G401 (cell line): ENCODE measurements at places on chromosomes 7 and 10. TPM values are rescaled to one million over a fixed set of nuclear protein-coding genes. Genes with fewer than 3 reads are reported as not detected.
A peak's percentile ranks its signal among the peaks of the same experiment; 100 is the strongest.

DNA sequence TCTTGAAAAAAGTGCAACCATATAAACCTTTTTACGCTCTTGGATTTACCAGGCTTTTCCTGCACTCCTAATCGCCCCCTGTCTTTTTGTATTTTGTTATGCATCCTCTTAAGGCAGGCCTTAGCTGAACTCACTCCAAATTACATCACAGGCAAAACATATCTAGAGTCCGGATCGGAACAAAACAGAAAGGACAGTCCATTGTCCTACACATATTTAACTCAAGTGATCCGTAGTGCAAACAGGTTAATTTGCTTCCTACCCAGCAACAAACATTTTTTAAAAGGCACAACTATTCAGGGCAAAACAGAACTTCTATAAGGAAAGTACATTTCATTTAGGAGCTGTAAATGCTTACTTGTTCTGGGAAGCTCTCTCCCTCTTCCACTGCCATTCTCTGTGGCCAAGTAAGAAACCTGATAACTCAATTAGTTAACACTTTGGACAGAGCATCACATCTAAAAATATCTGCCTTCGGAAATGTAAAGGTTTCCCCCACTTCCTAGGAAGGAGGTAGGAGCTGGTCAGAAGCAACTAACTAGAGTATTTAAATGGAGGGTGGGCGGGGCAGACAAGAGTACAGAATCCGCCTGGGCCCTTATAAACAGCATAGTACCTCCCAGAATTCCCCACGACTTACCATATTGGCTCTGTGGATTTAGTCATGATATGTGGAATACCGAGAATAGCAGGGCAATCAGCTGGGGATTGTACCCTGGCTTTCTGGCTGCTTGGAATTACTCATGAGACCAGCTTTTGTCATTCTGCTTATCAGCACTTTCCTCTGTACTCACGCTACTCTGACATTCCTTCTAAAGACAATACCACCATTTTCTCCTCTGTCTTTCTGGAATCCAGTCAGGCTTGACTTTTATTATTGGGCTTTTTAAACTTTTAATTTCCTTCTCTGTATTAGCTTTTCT lies 89.5 kb downstream of the ANK3 start:
- peak; percentile 72 for DNase-seq

- DNase-seq, result no peak
Observed at GRCh38 chr7:125930848-125931247, 1001.2 kb upstream of the POT1 start.

DNA sequence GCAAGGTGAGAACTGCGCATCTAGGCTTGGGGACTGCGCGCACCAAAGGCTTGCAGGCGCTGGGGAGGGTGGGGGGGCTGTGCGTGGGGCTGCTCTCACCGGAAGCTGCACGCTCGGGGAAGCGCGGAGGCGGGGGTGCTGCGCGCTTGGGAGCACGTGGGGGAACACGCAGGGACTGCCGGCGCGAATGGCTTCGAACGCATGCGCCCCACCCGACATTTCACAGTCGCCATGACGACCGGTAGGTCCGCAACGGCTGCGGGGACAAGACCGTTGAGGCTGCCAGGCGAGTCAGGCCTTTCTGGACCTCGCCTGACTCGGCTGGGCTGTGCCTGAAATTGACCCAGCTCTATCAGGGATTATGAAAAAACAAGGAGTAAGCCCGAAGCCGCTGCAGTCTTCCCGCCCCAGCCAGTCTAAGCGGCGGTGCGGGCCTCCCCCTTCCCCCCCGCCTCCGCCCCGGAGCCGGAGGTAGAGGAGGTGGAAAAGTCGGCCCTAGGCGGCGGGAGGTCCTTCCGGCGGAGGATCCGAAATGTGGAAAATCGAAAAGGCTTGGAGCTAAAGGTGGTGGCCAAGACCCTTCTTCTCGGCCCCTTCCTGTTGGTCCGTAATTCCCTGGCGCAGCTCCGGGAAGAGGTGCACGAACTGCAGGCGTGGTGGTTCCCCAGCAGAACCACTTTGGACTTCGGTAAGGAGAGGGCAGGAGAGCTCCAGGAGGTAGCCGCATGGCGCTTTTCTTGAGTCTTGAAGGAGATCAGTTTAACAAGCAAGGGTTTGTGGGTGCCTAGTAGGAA lies 34.9 kb upstream of the STEAP1 start:
- peak; percentile 88 for DNase-seq

DNA sequence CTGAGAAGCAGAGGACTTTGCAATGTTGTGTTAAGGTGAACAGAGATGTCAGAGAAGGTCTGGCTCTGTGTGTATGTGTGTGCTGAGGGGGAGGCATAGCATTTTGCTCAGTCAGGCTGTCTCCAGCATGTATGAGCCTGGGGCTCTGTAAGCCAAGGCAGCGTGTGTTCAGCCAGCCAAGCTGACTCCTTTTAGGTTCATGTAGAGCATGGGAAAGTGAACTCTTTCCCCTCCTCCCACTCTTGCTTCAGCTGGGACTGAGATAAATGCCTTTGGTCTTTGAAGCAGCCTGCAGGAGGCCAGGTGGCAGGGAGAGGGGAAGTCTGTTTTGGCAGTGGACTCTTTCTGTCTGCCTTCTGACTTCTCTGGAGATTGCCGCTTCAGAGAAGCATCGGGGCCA lies 3.8 kb downstream of the SFXN2 start:
- DNase-seq, result peak; percentile 71

DNA sequence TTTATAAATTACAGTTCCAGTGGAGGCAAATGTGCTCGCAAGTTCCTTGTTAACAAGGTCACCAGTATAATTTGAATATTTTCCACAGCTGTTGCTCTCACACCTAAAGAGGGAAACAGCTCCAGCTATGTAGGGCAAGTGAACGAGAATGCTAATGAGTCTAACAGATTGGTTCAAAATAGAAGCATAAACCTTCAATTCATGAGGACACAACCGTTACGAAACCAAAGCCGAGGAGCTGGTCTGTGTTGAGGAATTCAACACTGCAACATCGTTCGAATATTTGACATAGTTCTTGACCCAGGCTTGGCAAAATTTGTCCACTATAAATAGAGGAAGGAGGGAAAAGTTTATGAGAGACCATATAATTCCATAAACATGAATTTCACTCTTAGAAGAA lies 161.3 kb downstream of the KLF6 start:
- DNase-seq, result no peak

- DNase-seq, result no peak
Observed at GRCh38 chr7:92722541-92722940, 113.8 kb downstream of the CDK6 start.

GRCh38 chr10:129331207-129331838 lies 135.7 kb upstream of the MGMT start:
- no peak for DNase-seq

GRCh38 chr7:107971613-107972012 lies 31.3 kb downstream of the LAMB1 start:
- DNase-seq, result no peak

DNA sequence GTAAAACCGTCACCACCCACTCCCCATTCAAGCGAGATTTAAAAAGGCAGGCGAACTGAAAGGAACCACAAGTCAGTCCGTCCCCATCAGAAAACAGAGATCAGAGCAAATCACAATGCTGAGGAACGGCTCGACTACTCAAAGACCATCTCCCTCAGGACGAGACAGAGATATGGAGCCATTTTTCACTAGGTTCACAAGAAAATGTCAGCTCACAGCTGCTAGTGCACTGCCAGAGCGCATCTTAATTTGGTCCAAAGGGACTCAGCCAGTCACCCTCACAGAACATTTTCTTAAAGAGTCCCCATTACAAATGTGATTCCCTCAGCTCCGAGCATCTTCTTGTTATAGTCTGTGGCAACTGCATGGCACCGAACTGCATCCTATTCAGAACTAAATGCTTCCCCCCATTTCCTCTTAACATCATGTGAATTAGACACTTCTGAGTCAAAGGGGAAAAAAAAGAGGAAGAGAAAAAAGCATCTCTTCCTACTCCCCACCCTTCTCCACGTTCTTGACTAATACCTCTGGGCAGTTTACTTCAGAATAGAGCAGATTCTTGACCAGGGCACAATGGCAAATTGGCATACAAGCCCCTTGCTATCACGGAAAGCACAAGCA lies 683.9 kb downstream of the MAGI2 start:
- DNase-seq, result peak; percentile 70

GRCh38 chr7:28579571-28579970 lies 167.3 kb downstream of the CREB5 start:
- DNase-seq, result no peak

- no peak for DNase-seq
Observed at GRCh38 chr7:20595971-20596370, 19.5 kb upstream of the ABCB5 start.

DNA sequence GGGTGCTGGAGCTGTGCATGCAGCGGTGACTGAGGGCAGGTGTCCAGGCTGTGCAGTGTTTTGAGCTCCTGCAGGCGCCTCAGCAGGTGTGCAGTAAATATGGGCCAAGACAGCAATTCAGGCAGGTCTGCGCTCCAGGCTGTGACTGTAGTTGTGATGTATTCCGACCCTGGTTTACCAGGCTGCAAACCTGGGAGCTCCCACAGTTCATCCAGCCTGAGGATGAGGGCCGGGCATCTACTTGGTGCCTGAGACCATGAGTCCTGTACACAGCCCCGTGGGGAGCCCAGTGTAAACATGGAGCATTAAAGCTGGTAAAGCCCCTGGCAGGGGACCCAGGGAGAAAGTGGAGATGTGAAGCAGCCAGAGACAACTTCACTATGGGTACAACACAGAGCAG lies 82.8 kb downstream of the VOPP1 start:
- no peak for DNase-seq

GRCh38 chr7:145624618-145625017 lies 492.0 kb upstream of the CNTNAP2 start:
- no peak for DNase-seq

DNA sequence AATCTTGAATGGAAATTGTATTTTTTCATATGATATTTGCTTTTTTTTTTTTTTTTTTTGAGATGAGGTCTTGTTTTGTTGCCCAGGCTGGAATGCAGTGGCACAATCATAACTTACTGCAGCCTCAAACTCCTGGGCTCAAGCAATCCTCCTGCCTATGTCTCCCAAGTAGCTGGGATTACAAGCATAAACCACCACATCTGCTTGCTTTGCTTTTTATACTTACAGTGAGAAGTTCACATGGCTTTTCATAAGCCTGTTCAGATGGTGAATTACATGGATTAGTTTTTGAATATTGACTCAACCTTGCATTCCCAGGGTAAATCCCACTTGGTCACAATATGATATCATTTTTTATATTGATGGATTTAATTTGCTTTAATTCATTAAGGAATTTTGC lies 22.0 kb downstream of the LRRD1 start:
- DNase-seq, result no peak

- no peak for DNase-seq
Observed at GRCh38 chr10:14507176-14507575, 176.5 kb upstream of the FRMD4A start.

DNA sequence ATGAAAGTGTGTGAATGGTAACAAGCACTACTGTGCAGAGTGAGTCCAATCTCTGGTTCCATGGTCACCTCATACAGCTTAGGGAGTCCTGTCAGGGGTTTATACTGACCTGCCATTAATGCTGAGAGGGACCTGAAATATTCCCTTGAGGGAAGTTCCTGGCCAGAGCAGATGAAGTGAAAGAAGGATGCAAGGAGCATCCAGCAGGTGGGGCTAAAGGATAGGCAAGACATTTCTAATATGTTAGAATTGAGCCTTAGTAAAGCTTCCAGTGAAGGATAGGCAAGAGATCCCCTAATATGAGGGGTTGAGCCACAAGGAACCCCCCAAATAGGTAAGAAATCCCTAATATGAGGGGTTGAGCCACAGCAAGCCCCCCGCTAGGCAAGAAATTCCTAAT lies 25.5 kb upstream of the FAM221A start:
- DNase-seq, result peak; percentile 17

- DNase-seq, result no peak
Observed at GRCh38 chr7:29308424-29308823, 113.8 kb downstream of the CHN2 start.

DNA sequence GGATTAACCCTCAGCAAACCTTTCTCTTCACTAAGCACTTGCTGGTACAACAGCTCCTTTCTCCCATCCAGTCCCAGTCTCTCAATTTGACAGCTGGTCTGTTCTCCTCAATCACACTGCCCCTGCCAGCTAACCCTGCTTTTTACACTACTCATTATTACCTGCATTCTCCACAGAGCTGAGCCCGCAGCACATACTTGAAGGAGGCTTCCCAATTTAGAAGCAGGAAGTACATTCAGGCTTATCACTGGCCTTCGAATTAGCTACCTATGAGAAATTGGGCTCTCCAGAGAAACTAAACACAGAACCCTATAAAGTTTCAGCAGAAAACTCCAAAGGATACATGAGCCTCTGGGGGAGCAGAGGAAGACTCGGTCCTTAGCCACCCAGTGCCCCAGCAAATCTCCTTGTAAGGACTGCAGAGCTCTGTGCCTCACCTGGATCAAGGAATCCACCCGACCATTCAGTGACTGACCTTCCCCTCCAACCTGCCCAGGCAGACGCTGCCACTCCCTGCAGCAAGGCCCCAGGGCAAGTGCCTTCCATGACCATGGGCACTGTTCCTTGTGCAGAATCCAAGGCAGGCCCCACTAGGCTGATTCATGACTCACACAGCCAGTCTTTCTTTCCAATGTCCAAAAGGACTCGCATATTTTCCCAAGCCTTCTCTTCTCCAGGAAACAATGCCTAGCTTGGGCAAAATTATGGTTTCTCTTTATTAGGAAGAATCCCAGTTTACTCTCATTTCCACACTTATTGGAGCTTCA lies 68.0 kb downstream of the VOPP1 start:
- DNase-seq, result no peak

- DNase-seq, result no peak
Observed at GRCh38 chr10:103839872-103840739, 15.3 kb downstream of the SH3PXD2A start.

- no peak for DNase-seq
Observed at GRCh38 chr7:83517035-83517700, 131.8 kb downstream of the SEMA3E start.

DNA sequence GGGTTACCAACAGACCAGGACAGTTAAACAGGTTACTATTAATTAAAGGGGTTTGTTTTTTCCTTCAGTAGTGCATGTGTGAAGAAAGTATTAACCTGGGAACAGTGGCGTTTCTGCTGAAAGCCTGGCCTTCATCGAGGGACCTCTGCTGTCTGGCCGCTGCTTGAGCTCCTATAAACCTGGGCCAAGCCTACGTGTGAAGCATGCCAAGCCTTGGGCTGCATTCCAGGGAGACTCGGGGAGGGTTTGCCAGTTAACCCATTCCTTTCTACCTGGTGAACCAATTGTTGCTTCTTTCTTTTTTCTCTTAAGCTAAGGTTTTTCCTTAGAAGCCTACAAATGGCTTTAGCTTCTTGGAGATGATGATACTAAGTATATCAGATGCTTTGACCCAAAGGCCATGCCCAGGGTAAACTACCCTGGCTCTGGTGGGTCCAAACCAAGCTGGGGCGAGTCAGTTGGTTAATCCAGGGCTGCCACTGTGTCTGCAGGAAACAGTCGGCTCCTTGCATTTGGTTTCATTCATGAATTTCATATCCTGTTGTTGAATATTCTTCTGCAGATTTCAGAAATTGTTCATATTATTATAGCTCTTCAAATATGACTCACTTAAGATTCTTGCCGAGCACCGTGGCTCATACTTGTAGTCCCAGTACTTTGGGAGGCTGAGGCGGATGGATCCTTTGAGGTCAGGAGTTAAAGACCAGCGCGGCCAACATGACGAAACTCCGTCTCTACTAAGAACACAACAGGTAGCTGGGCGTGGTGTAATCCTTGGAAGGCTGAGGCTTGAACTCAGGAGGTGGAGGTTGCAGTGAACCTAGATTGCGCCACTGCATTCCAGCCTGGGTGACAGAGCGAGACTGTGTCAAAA lies 23.8 kb downstream of the PFKP start:
- DNase-seq, result peak; percentile 86

The HDAC9 gene
- total RNA-seq, result 1.5 and 5.6 TPM in 2 replicates

The MOGAT3 gene
- total RNA-seq, result not detected in 2 replicates

The CCDC3 gene
- total RNA-seq, result not detected in 2 replicates

The LLCFC1 gene
- total RNA-seq, result not detected in 2 replicates

The UBN2 gene
- total RNA-seq, result 2.6 and 4.1 TPM in 2 replicates

The GNB2 gene
- total RNA-seq, result 232 and 241 TPM in 2 replicates

The MMD2 gene
- total RNA-seq, result not detected in 2 replicates
